ENCODE measurements at places on chromosomes 7 and 10.
A peak's percentile ranks its signal among the peaks of the same experiment; 100 is the strongest.

GRCh38 chr7:15446280-15446679, 115.5 kb downstream of the AGMO start:
- DNase-seq, result no peak

DNA sequence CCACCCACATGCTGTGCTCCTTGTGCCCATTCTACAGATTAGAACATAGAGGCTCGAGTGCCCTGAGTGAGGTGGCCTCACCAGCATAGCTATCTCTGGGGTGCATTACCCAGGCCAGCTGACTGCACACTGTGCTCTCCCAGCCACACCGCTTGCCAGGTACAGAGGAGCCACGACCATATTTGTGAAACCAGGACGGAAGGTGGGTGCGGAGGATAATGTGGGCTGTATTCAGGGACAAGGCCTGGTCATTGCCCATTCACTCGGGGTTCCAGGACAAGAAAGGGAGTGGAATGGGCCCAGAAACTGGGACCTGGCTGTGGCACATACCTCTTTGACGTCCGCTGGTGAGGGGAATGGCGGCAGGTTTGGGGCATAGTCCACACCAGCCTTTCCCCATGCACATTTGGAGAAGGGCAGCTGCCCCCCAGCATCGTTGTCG, 236.0 kb downstream of the TNS3 start:
- no peak for DNase-seq

DNA sequence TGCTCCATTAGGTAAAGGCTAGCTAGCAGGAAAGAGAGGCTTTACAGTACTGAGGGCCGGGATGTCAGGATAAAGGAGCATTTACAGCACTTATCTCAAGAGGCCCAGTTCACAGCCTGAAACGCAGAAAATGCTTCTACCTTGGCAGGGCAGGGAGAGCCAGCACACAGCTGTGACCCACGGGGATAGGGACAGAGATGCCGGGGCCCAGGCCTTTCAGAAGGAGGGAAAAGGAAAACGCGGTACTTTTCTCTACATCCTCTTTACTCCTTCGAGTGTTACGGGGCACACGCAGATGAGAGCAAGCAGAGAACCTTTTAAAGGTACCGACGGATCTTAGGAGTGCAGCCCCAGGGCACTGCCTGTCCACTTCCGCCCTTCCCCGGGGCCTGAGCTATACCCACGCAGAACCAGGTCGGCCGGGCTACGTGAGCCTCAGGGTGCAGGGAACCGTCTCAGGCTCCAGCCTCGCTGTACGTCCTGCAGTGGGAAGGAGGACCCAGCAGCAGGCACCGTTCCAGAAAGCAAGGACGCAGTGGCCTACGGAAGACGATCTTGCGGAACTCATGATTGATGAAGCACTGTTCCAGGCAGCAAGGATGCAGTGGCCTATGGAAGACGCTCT, 232.3 kb downstream of the ELFN1 start:
- DNase-seq, result no peak

DNA sequence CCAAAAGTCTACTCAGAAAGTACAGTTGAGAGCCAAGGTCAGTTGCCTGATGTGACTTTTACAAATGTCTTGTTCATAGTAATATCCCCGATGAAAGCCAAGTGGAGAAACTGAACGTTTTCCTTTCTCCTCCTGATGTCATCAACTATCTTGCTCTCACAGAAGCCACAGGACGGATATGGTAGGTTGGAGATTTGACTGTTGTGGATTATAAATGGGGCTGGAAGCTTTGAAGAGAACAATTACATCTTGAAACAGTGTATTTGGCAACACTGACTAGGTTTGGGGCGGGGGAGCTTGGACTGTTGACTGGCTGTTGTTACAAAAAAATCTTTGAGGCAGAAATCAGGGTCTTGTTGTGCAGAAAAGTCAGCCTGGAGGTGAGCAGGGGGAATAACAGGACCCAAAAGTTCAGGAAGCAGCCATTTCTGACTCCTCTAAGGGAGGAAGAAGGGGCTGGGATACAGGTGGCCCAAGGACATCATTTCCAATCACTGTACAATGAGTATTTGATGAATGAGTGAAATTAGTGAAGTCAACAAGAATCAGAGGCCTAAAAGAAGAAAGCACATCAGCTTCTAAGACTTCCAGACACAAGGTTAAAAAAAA, 24.3 kb downstream of the PLEKHS1 start:
- no peak for DNase-seq

- DNase-seq, result no peak
Measured at GRCh38 chr7:106151459-106152312, 39.6 kb upstream of the SYPL1 start.

GRCh38 chr7:8638076-8638475, 204.7 kb downstream of the NXPH1 start:
- DNase-seq, result no peak

GRCh38 chr10:2890093-2890492, 177.3 kb upstream of the PFKP start:
- no peak for DNase-seq

GRCh38 chr10:103859161-103860086, 4.0 kb upstream of the SH3PXD2A start:
- DNase-seq, result peak; percentile 49

DNA sequence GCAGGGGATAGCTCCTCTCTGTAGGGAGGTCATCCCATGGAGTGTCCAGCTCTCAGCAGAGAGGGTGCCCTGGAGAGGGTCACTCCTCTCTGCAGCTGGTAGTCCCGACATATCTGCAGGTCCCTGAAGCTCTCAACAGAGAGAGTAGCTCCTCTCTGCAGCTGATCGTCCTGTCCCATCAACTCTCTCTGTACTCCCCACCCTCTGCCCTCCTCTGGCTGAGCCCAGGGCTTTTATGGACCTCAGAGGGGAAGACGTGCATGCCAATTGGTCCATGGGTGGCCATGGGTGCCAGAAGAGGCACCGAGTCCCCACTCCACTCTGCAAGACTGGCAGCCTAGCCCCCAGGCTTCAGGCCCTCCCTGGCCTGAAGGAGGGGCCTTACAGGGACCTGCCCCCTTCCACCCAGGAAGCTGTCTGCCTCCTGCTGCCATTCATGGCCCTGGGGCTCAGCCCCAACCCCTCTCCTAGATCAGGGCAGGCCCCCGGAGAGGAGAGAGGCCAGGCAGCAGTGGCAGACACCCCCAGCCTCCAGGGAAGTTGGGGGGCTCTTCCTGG, 9.0 kb upstream of the BLVRA start:
- no peak for DNase-seq

DNA sequence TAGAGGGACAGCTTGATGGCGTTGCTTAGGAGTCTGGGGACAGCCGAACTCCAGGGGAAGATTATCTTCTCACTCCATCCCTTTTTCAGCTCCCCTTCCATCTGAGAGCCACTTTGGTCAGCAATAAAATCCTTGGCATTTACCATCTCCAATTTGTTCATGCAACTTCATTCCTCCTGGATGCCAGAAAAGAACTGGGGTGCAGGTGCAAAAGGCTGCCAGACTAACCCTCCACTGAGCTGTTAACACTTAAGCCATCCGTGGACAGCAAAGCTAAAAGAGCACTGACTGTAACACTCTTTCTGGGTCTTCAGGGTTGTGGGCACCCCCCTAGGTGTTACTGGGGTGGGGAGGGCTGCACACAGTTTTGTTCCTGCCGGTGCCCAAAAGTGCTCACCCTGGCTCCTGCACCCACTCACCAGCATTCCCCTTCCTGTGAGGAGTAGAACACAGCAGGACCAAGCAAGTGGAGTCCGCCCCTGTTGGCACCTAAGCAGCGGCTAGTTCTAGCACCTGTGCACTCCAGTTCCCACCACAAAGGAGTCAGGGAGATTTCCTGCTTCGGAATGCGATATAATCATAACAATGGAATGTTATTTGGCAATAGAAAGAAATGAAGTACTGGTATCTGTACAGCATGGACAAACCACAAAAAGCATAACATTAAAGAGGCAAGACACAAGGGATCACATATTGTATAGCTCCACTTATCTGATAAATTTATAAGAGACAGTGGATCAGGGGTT, 95.1 kb downstream of the NPY start:
- no peak for DNase-seq

GRCh38 chr7:2675256-2675764, 12.7 kb upstream of the AMZ1 start:
- DNase-seq, result no peak

- DNase-seq, result no peak
Measured at GRCh38 chr7:49030221-49030620, 105.9 kb downstream of the CDC14C start.

DNA sequence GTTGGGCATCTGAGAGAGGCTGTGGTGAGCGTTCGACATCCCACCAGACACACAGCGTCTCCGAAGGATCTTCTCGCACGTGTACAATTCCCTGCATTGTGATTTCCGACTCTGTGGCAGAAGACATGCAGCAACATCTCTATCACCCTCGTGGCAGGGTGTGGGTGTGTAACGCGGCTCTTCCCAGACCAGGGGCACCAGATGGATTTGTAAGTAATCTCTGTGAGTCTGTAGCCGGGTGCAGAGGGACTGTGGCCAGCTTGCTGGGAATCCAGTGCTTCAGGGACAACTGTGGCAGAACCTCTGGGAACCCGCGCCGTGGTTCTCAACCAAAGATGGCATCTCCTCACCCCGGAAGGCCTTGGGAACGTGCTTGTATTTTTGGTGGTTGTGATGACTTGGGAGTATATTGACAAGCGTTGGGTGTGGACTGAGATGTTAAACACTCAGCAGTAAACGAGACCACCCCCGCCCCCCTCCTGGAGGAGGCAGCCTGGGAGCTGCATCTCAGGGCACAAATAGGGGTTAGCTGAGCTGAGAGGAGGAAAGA, 21.2 kb downstream of the FOXL3 start:
- no peak for DNase-seq

DNA sequence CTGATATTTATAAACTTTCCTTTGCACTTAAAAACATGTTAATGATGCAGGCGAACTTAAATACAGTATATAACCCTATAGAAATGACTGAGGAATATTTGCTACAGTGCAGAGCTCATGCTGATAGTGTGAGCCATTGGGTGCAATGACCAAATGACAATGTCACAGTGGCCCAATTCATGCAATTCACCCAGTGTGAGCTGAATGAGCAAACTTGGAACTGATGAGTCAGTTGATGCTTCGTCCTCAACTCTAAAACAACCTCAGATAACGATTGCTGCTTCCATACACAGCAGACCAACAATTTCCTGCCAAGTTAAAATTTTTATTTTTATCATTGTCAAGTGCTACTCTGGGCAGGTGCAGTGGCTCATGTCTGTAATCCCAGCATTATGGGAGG, 12.1 kb upstream of the ZC3HAV1L start:
- DNase-seq, result no peak

DNA sequence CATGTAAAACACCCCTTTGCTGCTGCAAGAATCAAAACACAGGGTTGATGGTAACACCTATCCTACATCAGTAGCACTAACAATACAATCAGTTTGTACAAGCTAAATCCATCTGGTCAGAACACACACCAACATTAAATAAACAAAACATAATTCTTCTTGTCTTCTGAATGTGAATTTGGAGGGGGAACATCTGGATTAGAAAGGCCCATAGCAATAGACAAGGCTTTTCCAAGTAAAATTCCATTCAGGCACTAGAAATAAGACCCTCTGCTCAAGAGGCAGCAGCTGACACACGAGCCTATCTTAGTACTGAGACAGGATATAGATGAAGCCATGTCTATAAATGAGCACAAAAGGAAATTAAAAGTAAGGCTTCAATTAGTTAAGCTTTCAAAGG, 839.9 kb upstream of the LRRTM3 start:
- no peak for DNase-seq

- peak; percentile 23 for DNase-seq
Measured at GRCh38 chr7:152336754-152337368, 98.9 kb downstream of the KMT2C start.

GRCh38 chr10:17923728-17924127, 28.0 kb upstream of the SLC39A12 start:
- no peak for DNase-seq

DNA sequence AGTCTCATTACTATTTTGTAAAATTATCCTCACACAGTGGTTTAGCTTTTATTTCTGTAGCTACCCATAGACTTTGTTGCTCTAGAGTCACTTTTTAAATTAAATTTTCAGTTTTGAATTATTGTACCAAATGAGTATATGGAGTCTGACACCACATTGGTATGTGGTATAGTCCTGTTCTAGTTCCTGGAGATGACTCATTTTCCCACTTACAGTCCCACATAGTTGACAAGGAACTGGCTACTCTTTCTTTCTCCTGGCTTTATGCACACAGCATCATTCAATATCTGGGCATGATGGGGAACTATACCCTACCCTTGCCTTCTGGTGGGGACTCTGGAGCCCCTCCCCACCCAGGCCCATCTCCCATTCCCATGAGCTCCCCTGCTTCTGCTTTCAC, 92.6 kb upstream of the RAB11FIP2 start:
- no peak for DNase-seq

DNA sequence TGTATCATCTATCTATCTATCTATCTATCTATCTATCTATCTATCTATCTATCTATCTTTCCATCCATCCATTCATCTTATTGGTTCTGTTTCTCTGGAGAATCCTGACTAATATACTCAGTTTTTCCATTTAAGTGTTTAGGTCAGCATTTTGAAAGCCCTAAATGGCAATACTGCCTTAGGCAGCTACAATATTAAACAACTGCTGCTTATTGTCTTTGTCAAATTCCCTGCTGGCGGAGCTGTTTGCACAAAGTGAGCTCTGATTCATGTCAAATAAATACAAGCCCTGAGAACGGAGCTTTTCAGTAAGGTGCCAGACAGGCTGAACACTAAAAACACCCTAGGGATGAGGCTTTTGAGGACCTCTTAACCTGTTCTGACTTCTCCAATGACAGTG, 7.1 kb upstream of the KLHL7 start:
- DNase-seq, result no peak

GRCh38 chr10:52967806-52968795, 195.5 kb upstream of the MBL2 start:
- no peak for DNase-seq

- no peak for DNase-seq
Measured at GRCh38 chr10:98460837-98461499, 14.2 kb upstream of the HPS1 start.

GRCh38 chr7:24685708-24686107, 71.6 kb downstream of the GSDME start:
- no peak for DNase-seq

DNA sequence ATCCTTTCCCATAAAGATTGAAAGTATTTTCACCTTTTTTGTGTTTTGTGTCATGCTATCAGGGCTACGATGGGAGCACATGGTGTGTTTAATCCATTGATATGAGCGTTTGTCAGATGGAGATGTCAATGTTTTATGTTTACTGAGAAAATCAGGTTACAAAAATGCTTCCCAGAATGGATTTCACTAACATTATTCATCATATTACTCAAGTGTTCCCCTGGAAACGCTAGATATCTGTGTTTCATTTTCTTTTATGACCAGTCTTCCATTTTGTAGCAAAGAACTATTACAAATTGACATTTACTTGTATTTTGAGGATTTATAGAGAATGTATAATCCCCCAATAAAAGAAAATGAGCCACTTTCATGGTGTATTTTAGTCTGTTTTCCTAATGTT, 293.5 kb upstream of the AKR1E2 start:
- no peak for DNase-seq

GRCh38 chr7:114087653-114088469, 169.1 kb upstream of the PPP1R3A start:
- no peak for DNase-seq

GRCh38 chr10:24792638-24793037, 69.0 kb upstream of the ARHGAP21 start:
- DNase-seq, result no peak

GRCh38 chr10:128258421-128258976, 132.3 kb upstream of the MKI67 start:
- DNase-seq, result no peak

GRCh38 chr10:23742368-23742767, 303.5 kb downstream of the OTUD1 start:
- DNase-seq, result no peak

- DNase-seq, result no peak
Measured at GRCh38 chr7:106597751-106598546, 63.0 kb downstream of the CCDC71L start.
